ENCODE measurements at places on chromosomes 1 and 21. TPM values are rescaled to one million over a fixed set of nuclear protein-coding genes. Genes with fewer than 3 reads are reported as not detected.
A peak's percentile ranks its signal among the peaks of the same experiment; 100 is the strongest.

TARS2 gene
- total RNA-seq, result 11.5 TPM

RAB25 gene
- not detected for total RNA-seq

NCF2 gene
- total RNA-seq, result 16.3 TPM

KRTAP7-1 gene
- total RNA-seq, result not detected

OR6K3 gene
- total RNA-seq, result not detected

HEYL gene
- 1.6 TPM for total RNA-seq

CAMK1G gene
- 0.83 TPM for total RNA-seq

GRCh38 chr1:33763406-33763805, 100.5 kb upstream of the HMGB4 start:
- no peak for DNase-seq

DNA sequence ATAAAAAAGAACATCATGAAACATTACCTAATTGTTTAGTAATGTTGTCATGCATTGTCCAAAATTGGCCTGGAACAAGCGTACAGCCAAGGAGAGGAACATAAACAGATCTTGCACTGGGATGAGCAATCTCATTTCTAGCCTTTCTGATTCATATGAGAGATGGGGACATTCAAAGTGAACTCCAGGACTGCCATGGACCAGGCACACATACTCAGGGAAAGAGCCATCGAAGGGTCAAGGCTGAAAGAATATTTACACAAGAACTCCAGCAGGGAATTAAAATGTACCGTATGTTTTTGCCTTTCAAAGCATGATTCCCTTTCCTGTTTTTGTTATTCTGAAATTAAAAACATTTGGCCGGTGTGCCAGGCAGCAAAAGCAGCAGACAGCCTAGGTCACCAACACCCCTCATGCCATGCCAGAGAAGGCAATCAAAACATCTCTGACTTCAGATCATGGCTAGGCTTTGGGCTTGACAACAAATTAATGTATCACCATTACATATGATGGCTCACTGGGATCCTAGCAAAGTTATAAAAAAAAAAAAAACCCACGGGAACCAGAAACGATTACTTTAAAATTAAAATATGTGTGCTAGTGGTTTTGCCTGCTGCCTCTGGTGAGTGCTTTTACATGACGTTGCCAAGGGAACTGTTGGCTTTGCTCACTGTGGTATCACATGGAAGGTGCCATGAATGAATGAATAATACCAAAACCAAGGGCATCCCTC, 159.8 kb downstream of the TGFBR3 start:
- peak; percentile 89 for DNase-seq

DNA sequence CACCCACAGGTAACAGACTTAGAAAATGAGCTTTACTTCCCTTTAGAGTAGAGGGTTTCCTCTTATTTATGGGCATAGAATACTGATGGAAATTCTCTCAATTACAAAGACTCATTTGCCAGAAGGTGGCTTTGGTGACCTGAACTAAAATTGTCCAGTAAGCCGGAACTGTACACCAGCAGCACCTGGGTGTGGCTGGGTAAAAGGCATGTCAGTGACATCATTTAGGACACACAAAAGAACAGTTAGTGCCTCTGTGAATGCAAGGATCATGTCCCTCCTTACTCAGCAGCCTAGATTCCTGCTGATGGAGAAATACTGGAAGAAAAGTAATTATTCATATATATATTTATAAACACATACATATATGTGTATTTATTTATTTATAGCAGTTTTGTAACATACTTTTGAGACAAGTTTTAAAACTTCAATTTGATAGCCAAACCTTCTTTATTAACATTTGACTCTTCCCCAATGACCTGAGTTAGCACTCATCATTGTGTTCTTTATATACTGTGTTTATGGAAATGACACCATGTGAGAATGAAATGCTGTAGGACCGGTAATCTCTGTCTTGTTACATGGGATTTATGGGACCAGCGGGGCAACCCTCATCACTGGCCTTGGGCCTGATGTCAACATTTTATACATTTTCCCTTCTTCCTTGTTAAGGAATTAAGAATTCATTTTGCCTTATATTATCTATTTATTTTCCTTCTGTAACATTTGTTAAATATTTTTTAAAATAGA, 274.4 kb downstream of the BRINP2 start:
- no peak for DNase-seq

DNA sequence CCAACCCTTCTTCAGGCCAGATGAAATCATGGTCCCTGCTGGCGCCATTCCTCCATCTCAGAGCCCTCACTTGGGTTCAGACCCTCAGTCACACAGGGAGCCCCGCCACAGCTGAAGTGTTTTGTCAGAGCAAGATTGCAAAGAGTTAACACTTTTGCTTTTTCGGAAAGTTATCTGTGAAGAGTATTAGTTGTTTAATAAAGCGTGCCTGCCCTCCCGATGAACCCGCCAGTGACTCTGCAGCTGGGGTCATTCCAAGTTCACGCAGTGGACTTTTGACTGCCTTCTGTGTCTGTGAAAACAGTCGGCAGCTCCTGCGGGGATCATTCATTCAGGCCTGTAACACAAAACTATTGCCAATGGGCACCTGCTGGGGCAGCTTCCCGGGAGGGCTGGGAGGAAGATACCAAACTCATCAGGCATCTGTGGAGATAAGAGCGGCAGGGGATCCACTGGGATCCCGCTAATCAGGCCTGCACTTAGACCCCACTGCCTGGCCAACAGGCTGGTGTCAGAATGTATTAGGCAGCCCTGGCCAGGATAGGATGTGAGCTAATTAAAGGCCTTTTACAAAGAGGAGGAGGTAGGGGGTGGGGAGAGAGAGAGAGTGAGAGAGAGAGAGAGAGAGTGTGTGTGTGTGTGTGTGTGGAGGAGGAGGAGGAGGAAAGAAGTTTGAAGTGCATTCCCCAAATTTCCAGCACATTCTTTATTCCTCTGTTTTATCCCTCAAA, 184.5 kb downstream of the DHRS3 start:
- peak; percentile 79 for DNase-seq

DNA sequence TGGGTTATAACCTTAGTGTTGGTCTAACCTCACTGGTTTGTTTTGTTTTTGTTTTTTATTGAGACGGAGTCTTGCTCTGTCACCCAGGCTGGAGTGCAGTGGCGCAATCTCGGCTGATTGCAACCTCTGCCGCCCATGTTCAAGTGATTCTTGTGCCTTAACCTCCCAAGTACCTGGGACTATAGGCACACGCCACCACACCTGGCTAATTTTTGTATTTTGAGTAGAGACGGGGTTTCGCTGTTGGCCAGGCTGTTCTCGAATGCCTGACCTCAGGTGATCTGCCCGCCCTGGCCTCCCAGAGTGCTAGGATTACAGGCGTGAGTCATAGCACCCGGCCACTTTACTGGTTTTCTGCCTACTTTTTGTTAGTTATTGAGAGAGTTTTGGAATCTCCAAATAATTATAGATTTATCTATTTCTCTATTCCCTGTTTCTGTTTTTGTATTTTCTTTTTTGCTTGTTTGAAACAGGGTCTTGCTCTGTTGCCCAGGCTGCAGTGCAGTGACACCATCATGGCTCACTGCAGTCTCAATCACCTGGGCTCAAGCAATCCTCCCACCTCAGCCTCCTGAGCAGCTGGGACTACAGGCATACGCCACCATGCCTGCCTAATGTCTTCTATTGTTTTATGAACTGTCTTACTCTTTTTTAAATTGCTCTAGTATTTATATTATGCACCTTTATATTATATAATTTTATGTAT, 21.4 kb downstream of the SMG7 start:
- DNase-seq, result no peak

DNA sequence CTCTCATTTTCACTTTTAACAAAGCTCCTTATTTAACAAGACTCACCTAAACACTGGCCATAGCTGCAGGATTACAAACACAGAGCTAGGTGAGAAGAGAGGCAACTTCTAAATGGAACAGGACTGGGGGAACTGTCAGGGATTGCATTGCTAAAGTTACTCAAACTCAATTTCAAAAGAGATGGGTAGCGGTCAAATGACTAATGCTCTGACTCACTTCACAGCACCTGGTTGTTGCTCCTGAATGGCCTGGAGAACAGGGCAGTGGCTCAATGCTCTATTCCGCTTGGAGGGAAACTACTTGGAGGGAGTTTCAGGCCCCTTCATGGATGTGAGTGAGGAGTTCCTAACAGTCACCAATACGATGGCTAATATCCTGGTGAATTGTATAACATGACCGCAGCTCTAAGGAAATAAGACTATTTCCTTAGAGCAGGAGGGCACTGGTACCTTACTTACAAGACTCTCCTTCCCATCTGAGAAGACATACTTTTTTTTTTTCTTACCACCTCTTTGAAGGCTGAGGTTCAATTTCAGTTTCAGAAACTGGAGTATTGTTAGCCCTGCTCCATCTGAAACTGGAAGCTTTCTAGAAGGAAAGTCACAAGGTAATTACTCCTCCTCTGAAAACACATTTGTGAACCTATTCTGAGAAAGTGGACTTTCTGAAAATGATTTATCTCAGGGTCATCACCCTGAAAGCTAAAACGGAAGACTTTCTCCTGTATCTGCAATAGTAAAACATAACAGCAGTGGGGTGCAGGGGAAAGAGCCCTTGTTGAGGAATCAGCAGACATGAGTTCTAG, 9.5 kb downstream of the DPT start:
- no peak for DNase-seq

GRCh38 chr1:65812065-65812464, 19.4 kb downstream of the PDE4B start:
- DNase-seq, result no peak

DNA sequence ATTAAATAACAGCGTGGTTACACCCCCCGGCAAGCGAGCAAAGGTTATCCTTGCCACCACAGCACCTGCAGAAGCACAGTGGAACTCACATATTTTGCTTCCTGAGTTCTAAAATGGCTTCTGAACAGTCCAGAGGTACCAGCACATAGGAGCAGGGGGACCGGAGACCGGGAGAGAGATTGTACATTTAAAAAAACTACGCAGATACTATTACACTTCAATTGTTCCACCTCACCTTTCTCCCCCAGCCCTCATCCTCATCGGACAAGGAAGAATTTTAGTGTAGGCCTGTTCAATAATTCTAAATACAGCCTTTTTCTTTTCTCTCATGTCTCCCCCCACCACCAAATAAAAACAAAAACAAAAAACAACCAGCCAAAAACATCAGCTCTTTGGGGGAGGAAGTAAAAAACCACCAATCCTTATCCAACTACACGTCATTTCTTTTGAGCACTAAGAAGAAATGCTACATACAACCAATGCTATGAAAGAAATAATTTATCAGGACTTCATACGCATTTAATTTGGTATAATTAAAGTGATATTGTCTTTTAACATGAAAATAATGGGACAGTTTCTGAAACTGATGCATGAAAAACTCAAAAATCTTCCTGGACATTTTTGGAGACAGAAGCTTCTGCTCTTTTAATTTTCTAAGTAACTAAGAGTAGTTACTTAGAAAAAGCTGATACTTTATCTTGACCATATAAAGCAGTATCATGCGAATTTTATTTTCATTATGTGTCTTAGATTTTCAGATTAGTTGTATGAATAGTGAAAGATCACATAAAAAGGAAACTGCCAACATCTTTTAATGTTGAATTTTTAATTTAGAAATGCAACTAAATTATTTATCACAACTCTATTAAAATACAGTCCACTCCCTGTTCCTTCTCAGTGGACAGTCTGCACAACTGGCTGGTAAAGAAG, 9.1 kb downstream of the CDKN2C start:
- DNase-seq, result no peak

- DNase-seq, result peak; percentile 92
Measured at GRCh38 chr1:18913065-18913835, 10.9 kb upstream of the ALDH4A1 start.

GRCh38 chr1:39713557-39713956, 22.3 kb upstream of the HPCAL4 start:
- DNase-seq, result no peak

GRCh38 chr1:209625791-209626285, 26.4 kb downstream of the LAMB3 start:
- no peak for DNase-seq

DNA sequence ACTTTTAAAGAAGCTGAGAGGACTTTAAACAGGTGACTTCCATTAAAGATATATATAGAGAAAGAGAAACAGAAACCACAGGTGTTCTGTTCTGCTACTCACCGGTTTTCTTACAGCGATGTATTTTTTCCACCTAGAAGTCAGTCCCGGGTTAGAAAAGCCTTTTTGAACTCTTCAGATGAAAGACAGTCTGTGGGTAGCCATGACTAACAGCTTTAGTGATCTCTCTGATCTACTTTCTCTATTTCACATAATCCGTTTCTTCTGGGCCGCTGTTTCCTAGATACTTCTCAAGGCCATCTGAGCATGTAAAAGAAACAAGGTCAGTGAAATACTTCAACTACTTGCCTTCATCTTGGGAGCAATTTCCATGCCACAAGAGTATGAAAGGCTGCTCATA, 25.1 kb downstream of the WDR64 start:
- no peak for DNase-seq

DNA sequence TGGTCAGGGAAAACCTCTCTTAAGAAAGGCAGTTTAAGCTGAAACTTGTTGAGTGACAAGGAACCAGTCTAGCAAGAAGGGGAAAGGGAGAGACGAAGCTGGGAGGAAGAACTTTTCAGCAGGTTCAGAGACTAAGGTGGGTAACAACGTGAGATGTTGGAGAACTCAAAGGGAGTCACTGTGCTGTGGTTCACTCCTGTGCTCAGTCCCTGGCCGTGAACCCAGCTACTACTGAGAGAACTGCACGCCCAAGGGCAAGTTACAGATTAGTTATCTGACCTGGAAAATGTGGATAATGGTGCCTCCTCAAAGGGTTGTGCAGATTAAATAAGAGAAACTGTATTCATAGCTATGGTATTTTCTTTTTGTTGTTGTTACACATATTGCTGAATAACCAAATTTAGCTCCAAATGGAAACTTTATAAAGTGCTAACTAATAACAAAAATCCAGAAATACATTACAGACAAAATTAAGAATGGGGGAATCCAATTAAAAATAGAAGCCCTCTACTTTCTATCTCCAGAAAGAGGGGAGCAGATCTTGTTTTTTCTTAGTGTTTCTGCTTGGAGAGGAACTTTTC, 2.9 kb downstream of the ZBTB40 start:
- no peak for DNase-seq

DNA sequence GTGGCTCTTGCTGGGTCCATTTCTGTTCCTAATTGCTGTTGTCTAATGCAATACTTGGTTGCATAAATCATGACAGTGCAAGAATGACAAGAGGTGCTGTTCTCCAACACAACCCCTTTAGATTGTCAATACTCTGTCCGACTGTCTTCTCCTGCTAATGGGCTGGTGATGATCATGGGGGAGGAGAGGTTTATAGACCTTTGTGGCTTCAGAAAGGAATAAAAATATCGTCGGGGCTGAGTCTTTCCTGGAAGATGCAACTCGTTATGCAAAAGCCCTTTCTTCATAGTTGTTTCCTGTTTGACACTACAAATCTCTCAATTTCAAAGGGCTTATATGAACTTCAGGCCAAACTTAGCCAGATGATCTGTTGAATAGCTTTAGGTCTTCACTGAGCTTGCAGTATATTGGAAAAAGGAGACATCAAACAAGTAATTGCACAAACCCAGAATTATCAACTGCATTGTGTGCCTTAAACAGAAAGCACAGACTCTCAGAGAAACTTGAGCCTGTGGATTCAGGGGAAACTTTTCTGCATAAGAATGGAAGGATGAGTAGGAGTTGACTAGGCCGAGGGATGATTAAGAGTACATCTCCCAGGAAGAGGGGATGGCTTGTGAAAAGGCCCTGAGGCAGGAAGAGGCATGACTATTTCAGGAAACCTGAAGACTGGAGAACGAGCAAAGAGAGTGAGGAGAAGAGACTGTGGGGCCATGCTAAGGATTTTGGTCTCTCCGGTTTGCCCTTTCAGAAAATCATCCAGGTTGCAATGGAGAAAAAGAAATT, 107.6 kb downstream of the TSEN15 start:
- no peak for DNase-seq

- no peak for DNase-seq
Measured at GRCh38 chr1:74593887-74594866, 79.4 kb downstream of the ERICH3 start.

Measured in sigmoid colon (tissue), 7 donors.